Activated naive CD8-positive, alpha-beta T cell treated with anti-CD3 and anti-CD28 coated beads, Interleukin-2, amount 50 U/mL, for 24 hours (primary cell): ENCODE measurements at places on chromosomes 13 and 19.

- no peak for DNase-seq
Measured at GRCh38 chr13:75170311-75170710, 311.7 kb downstream of the TBC1D4 start.

- no peak for DNase-seq
Measured at GRCh38 chr13:110387451-110388107, 80.5 kb downstream of the COL4A2 start.

GRCh38 chr19:8461891-8462290 lies 17.1 kb downstream of the HNRNPM start:
- DNase-seq = no peak

DNA sequence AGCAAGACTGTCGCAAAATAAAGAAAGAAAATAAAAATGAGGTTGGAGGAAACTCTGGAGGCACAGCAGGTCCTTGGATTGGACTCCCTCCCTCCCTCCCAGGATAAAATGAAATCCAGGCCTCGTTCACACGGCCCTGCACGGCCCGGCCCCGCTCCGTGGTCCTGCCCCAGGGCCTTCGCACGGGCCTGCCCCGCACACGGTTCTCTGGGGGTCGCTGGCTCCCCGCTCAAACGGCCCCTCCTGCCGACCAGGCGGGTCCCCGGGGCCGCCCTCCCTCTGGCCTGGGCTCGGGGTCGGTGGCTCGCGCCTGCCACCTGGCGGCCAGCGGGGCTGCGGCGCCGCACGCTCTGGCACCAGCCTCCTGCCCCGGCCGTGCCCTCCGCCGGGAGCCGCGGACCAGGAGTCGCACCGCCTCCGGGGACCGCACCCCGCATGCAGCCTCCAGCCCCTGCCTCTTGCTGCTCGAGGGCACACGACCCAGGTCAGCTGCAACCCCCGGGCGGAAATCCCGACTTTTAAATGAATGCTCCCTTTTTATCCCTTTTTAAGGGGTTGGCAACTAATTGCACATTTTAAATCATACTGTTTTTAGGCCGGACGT lies 1.5 kb upstream of the WDR18 start:
- DNase-seq = peak; percentile 87

GRCh38 chr19:3505598-3506383 lies at the start of gene FZR1:
FZR1 (plus strand) TSS chr19:3506311; CDS start chr19:3522990, 16,679 bp downstream.
- peak; percentile 100 for DNase-seq
